Amygdala (tissue), 56 donors: ENCODE measurements at places on chromosomes 11 and 22.

DNA sequence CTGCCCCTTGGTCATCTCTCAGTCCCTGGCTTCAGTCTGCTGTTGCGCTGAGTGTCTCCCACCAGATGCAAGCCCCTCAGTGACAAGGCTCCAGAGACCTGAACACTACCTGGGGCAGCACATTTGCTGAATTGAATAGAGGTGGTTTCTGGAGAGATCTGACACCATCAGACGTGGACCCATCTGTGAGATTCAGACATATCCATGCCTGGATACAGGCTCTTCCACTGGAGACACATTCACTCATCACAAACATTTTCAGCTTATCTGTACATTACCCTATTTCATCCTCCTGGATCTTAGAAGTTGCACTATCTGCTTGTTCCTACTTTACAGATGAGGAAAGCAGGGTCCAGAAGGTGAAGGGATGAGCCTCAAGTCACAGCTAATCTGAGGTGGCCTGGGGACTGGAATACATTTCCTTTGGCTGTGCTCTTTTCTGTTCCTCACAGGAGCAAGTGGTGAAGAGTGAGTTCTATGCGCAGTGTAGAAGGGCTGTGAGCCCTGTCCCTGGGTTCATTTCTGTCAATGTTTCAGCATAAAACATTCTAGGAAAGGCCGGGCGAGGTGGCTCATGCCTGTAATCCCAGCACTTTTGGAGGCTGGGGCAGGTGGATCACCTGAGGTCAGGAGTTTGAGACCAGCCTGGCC is 19.0 kb downstream of the ATG16L2 start:
- no peak for DNase-seq

GRCh38 chr22:25668437-25668836 is 73.6 kb upstream of the MYO18B start:
- DNase-seq: no peak

DNA sequence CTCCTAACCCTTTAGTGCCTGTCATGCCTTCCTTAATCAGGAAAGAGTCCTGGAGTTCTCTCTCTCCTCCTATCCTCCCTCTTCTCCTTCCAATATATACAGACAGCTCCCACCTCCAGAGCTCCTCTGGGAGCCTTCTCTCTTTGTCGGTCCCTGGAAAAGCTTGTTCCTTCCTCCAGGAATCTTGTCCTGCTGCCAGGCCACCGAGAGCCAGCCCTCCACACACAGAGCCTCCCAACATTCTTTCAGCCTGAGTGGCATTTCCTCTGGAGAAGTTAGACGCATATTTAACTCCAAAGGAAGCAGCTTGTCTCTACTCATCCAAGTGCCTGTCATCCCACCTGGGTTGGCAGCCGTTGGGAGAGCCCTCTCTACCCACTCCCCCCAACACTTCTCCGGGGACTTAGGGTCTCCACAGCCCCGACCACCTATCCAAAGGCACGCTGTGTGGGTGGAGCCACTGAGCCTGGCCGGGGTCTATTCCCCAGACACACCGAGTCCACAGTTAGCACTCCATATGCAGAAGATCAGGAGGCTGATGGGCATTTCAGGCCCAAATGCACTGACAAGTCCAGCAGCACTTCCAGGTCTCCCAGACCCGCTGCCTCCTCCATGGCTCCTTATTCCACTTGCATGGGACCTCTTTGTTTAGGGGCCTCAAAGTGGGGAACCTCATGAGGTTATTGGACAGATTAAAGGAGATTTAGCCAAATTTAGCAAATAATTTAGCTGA is 31.1 kb downstream of the DKK3 start:
- no peak for DNase-seq

GRCh38 chr11:21866781-21867180 is 326.1 kb upstream of the ANO5 start:
- no peak for DNase-seq

DNA sequence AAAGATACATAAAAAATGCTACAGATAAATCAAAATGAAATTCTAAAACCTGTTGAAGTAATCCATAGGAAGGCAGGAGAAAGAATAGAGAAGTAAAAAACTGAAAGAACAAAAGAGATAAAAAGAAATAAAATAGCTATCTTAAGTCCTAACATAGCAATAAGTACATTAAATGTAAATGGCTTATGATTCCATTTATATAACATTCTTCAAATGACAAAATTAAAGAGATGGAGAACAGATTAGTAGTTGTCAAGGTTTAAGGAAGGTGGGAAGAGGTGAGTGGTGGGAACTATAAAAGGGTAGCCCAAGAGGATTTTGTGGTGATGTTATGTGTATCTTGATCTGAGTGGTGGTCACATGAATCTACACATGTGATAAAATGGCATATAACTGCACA is 254.8 kb downstream of the FAM76B start:
- no peak for DNase-seq
